ENCODE measurements at places on chromosomes 16 and 17.
A peak's percentile ranks its signal among the peaks of the same experiment; 100 is the strongest.

DNA sequence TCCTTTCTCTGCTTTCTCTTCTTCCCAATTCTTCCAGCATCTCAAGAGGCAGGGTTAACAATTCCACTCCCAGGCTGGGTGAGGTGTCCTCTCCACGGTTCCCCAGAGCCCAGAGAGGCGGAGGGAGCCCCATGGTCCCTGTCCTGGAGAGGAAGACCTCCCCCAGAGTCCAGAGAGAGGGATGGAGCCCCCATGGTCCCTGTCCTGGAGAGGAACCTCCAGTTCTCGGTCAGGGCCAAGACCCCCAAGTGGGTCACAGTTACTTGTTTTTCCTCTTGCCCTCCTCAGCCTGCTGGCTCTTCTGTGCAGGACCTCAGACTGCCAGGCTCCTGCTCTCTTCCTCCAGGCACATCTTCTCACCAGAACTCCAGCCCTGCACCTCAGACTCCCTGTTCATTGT lies 135.2 kb downstream of the RPTOR start:
- no peak for DNase-seq

DNA sequence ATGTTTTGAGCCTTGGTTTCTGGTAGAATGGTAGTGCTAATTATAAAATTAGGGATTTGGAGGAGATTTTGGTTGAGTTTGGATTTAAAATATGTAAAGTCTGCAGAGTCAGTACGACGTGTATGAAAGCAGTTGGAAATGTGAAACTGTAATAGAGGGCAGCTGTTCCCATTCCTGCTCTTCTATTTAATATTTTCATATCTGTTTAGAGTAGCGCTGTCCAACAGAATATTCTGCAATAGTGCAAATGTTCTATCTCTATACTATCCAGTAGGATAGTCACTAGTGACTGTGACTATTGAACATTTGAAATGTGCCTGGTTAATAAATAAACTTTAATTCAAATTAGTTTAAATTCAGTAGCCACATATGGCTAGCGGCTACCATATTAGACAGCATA lies 443.4 kb upstream of the SOX9 start:
- DNase-seq = no peak

- DNase-seq = no peak
These were observed 95.3 kb downstream of the BMERB1 start for GRCh38 chr16:15529673-15530072.

- DNase-seq = no peak
These were observed 50.4 kb upstream of the MAP3K14 start for GRCh38 chr17:45367216-45367615.

DNA sequence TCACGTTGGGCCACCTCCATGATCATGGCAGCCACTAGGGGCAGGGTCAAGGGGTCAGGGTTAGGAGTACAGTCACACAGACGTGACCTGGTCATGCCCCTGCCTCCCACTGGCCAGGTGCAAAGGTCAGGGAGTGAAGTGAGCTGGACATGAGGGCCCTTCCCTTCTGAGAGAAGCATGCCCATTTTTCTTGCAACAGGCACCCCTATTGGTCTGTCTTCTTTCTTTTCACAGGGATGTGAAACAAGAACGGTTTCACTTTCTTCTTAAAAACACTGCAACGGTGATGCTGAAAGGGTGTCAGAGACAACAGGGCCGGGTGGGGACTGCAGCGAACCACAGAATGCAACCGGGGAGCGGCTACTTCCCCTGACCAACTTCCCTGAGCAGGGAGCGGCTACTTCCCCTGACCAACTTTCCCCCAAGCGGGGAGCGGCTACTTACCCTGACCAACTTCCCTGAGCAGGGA lies 52.1 kb upstream of the DOC2B start:
- DNase-seq = no peak

- DNase-seq = no peak
These were observed 62.6 kb downstream of the PRKCA start for GRCh38 chr17:66364990-66365490.

DNA sequence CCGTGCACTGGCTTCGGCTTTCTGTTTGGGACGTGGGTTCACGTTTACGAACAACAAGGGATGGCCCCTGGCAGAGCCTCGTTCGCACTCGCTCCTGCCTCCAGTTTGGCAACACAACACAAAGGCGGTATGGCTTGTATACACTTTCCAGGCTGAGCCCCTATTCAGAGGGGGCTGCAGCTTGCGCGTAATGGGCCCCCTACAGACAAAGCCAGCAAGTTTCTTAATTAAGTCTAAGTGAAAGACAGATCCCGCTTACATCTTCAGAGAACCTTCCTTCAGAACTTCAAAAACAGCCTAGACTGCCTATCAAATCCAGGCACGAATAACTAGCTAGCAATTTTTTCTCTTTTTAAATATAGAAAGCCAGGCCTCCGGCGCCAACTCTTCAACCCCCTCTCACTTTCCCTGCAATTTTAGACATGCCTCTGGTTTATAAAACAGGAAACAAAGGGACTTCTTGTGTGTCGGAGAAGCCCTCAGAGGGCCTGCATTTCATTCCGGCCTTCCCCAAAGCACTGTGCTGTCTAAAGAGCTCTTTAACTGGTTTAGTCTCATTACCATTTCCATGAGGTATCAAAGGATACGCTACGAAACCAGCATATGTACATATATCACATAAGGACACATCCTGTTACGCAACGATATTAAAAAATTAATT lies 244.9 kb downstream of the STX8 start:
- no peak for DNase-seq

DNA sequence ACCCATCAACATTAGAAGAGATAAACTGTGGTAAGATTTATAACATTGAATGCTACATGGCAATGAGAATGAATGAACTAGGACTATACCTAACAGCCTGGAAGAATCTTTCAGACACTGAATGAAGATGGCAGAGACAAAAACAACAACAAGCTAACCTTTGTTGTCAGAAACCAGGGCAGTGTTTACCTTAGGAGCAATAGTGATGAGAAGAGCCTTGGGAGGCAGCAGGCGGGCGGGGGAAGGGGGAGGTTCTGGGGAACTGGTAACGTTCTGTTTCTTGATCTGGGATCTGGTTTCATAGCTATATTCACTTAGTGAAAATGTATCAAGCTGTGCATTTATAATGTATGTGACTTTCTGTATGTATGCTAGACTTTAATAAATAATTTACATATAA lies 139.0 kb upstream of the TNRC6C start:
- peak; percentile 13 for DNase-seq

DNA sequence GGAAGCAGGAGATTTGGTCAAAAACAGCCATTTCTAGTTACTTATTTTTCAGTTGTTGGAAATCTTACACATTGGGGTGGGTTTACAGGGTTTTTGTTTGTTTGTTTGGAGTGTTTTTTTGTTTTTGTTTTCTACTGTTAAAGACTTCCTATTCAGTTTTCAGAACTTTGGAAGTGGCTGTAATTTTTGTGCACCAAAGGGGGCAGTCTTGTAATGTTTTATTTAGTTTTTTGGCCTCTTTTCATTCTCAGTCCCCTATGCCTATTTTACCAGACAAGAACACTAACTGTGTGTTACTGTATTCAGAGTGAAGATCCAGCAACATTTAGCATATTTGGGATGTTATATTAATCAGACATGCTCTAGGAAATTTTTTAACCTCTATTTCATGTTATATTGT lies 20.6 kb downstream of the TPPP3 start:
- no peak for DNase-seq

- DNase-seq = no peak
These were observed 24.3 kb downstream of the KCNJ16 start for GRCh38 chr17:70099294-70099693.

DNA sequence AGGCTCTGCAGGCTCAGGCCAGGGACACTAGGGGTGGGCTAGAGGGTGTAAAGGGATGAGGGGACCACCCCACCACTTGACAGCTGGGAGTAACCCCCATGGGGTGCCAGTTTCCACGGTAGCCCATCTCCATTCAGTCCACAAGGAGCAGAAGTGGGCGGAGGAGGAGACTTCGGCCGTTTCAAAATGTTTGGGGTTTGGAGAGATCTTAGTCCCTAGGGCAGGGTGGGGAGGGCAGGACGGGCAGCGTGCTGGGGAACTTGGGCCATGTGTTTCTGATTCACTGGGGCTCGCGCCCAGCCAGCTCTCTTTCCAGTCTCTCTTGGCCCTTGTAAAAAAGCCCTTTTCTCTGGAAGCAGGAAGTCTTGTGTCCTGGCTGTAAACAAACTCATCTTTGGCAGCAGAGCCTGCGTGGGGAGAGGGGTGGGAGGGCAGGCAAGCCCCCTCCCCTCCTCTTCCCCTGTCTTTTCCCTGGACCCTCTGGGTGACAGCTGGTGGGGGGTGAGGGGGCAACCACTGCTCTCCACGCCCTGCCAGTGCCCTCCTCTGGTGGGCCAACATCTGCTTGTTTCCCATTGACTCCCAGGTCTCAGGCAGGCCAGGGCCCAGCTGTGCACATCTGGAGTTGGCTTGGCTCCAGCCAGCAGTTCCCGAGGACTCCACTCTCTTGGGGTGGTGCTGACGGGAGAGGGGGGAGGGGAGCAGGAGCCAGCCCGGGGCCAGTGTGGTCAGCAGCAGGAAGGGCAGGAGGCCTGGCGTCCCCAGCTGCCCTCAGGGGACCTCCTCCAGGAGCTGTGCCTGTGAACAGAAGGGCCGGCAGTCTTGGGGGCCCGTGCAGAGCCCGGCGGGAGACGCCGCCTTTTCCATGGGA lies 8.1 kb downstream of the CYGB start:
- DNase-seq = no peak

DNA sequence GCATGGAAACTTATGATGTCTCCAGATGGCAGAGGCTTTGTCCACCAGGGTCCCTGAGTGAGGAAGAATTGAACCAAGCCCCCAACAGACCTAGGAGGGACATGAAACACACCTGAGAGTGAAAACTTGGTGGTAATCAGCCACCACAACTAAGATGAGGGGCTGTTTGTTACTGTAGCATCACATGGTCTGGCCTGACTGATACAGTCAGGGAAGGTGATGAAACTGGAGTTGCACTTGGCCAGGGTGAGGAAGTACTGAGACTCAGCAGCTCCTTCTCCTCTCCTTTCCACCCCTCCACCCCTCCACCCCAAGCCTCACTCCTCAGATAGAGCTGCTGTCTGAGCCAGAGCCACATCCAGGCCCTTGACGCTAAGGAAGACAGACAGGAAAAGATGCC lies 37.2 kb downstream of the C16orf82 start:
- no peak for DNase-seq

DNA sequence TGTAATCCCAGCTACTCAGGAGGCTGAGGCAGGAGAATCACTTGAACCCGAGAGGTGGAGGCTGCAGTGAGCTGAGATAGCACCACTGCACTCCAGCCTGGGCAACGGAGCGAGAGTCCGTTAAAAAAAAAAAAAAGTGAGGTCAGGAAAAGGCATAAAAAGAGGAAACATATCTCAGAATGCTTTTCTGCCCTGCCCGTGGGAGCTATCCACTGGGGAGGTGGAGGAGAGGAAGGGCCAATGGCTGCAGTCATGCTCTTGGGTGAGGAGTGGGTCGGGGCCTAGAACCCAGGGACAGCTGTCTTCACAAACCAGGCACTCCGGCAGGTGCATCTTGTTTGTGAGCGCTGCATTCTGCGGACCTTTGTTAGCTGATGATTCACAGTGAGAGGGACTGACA lies 60.0 kb upstream of the CDC42EP4 start:
- no peak for DNase-seq

DNA sequence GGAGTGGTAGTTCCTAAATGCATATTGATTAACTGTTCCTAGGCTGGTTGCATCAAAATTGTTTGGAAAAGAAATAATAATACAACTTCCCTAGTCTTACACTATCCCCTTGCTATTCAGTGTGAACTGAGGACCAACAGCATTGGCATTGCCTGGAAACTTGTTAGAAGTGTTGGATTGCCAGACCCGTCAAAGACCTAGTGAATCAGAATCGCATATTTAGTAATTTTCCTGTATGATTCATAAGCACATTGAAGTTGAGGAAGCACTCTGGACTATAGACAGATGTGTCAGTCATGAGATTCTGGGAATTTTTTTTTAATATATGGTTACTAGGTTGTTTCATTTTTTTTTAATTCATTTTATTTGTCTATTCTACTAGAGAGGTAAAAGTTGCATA lies 34.7 kb upstream of the KCNJ16 start:
- DNase-seq = no peak

- no peak for DNase-seq
These were observed 32.6 kb downstream of the PLXDC1 start for GRCh38 chr17:39118674-39119419.

DNA sequence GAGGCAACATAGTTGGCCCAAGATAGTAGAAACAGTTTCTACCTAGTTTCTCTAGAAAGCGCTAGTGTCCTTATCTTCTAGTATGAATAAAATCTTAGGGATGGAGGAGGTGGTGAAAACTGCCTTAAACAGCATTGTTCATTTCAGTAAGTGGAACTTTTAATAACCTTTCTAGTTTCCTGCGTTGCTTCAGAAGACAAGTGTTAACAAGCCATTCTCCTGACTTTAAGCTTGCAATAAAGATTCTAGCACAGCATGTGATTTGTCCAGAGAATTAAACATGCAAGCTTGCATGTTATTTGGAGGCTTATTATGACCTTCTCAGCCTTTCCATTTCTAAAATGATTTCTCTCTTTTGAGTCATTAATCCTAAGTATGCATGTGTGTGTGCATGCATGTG lies 72.3 kb downstream of the TANGO6 start:
- no peak for DNase-seq

GRCh38 chr16:8295513-8296237 lies 294.6 kb downstream of the TMEM114 start:
- peak; percentile 7 for DNase-seq

GRCh38 chr17:73455050-73455687 lies 143.4 kb upstream of the CDC42EP4 start:
- DNase-seq = peak; percentile 42

GRCh38 chr16:65888201-65888600 lies 478.3 kb upstream of the CDH5 start:
- no peak for DNase-seq

DNA sequence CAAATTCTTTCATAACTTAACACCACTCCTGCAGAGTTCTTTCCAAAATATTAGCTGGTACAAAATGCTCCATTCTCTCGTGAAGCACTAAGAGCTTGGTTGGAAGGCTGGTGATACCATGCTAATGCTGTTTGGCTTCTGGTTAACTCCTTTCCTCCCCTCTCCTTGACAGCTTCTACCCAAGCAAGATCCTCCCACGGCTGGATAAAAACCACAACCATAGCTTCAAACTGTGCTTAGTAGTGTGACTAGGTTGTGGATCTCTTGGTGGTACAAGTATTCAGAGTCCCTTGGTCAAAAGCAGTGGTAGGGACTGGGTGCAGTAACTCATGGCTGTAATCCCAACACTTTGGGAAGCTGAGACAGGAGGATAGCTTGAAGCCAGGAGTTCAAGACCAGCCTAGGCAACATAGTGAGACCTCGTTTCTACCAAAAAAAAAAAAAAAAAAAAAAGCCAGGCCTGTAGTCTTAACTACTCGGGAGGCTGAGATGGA lies 2.3 kb downstream of the PHAF1 start:
- DNase-seq = no peak

DNA sequence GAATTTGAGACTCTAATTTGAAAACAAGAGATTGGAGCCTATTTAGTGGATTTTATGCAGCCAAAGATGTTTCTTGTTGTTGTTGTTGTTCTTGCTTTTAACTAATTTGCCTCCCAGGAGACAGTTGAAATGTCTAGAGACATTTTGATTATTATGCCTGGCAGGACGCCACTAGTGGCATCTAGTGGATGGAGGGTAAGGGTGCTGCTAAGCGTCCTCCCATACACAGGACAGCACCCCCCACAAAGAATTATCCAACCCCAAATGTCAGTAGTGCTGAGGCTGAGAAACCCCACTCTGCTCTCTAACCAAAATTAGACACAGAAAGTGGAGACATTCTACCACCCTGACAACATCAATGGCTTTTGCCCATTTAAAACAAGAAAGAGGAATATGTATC lies 15.4 kb upstream of the HSBP1 start:
- no peak for DNase-seq
